Muscle of leg (tissue), 16 donors: ENCODE measurements at places on chromosomes 11 and 22. TPM values are rescaled to one million over a fixed set of nuclear protein-coding genes. Genes with fewer than 3 reads are reported as not detected.

LRRC4C gene
- 2.3 TPM for total RNA-seq

IGLL1 gene
- 0.13 TPM for total RNA-seq

MPPED1 gene
- 0.89 TPM for total RNA-seq

DNA sequence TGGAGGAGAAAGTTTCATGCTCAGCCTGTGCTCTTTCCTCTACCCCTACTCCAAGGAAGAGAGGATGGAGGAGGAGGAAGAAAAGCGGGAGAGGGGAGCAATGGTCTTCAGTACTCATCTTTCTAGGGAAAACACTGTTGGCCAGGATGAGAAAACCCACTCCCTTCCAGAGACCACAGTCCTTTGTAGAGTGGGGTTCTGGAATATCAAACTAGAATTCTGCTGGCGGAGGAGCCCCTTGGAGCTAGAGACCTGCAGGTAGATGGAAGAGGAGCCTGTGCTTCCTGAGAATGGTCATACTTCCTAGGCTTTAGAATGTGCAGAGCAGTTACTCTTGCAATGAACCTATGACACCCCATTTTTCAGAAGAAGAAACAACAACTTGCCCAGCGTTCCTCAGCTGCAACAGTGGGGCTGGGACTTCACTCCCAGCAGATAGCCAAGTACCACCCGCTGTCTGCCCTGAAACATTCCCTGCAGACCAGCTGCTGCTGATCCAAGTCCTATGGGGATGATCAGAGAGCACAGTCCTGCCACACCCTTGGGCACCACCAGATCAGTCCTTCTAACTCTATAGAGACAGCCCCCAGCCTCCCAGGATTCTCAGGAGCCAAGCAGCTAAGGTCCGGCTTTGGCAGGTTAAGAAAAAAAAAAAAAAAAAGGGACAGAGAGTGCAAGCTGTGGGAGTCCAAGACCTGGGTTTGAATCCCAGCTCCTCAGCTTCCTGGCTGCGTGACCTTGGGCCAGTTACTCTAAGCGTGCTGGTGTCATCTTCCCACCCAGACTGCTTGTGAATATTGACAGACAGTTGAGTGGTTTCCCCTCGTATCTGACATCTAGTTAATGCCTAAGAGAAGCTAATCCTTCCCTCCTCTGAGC is 664 bp downstream of the PTGDR2 start:
- no peak overlapping the region for H3K27ac ChIP-seq
- peaks cover 12% of the 10 kb centered on the region for H3K4me1 ChIP-seq
- H3K27me3 ChIP-seq: no peaks in the 10 kb centered on the region
- H3K4me3 ChIP-seq: no peak overlapping the region
- no peak for DNase-seq

GRCh38 chr11:76683161-76684095 is 12.9 kb upstream of the LRRC32 start:
- peaks cover 6% of the 10 kb centered on the region for H3K27me3 ChIP-seq
- peaks cover 5% of the 10 kb centered on the region for H3K4me1 ChIP-seq
- no peaks in the 10 kb centered on the region for H3K36me3 ChIP-seq
- no peak overlapping the region for H3K4me3 ChIP-seq
- DNase-seq: no peak
- no peak overlapping the region for H3K27ac ChIP-seq

- peak overlapping the region; percentile 47 for H3K27ac ChIP-seq
- no peaks in the 10 kb centered on the region for H3K27me3 ChIP-seq
- DNase-seq: no peak
- no peak overlapping the region for H3K4me3 ChIP-seq
- H3K36me3 ChIP-seq: no peaks in the 10 kb centered on the region
Measured at GRCh38 chr11:68106165-68106940, 14.8 kb downstream of the CHKA start.

- no peaks in the 10 kb centered on the region for H3K36me3 ChIP-seq
- H3K4me1 ChIP-seq: no peaks in the 10 kb centered on the region
- H3K27ac ChIP-seq: no peak overlapping the region
- no peaks in the 10 kb centered on the region for H3K27me3 ChIP-seq
Measured at GRCh38 chr11:110724358-110724757, 12.1 kb upstream of the ARHGAP20 start.

DNA sequence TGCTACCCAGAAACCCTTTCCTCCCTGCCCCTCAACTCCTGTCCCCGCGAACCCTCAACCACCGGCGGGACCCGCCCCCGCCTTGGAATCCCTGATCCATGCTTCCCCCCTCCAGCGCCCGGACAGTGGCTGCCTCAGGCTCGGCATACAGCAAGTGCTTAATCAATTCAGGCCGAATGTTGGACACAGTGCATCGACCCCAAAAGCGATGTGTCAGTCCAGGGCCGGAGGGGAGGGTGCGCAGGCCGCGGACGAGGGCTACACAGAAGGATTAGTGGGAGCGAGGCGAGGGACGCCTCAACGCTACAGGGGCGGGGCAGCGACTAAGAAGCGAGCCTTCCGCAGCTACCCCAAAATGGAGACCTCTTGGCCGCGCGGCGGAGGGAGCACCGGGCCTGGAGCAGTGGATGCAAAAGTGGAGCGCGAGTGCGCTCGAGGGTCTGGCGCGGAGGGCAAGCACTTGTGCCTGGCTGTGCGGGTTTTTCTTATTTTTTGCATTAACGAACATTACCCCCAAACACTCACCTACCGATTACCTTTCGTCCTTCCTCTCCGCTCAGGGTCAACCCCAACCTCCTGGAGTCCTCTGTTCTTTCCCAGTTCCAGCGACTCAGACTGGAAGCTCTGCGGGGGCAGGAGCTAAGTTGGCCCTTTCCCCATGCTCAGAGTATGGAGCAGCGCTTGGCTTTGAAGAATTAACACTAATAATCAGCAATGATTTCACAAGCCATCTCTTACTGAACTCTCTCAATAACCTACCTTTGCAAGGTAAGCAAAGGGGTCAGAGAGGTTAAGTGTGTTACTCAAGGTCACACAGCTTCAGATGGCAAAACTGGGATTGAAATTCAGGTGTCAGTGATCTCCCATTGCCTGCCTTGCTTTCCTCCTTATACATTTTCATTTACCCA is 30.0 kb upstream of the WNT11 start:
- peak; percentile 82 for DNase-seq
- peak overlapping the region; percentile 84 for H3K4me3 ChIP-seq
- no peaks in the 10 kb centered on the region for H3K36me3 ChIP-seq
- peaks cover 5% of the 10 kb centered on the region for H3K27me3 ChIP-seq

GRCh38 chr11:64649291-64649697 is 58.3 kb downstream of the SLC22A12 start:
- peak; percentile 69 for DNase-seq
- peaks cover 47% of the 10 kb centered on the region for H3K4me1 ChIP-seq
- H3K27me3 ChIP-seq: peaks cover 23% of the 10 kb centered on the region
- no peak overlapping the region for H3K27ac ChIP-seq
- H3K4me3 ChIP-seq: no peak overlapping the region
- no peaks in the 10 kb centered on the region for H3K36me3 ChIP-seq

DNA sequence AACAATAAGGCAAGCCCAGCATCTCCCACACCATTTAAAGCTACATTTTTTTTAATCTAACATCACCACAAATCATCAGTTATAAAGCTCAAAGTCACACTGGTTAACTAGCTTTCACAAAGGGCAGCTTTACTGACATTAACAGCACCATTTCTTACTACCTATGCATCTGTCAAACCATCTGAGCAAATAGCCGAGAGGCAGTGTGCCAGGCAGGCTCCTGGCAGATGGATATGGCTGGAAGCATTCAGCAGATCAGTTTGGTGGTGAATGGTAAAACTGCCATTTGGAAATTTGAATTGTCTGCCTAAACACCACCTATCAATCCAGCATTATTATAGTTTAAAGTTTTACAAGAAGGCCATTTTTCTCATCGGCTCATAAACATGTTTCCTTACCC is 131.2 kb downstream of the TTC28 start:
- H3K4me3 ChIP-seq: no peak overlapping the region
- H3K36me3 ChIP-seq: no peaks in the 10 kb centered on the region
- no peaks in the 10 kb centered on the region for H3K27me3 ChIP-seq
- no peak overlapping the region for H3K27ac ChIP-seq
- H3K4me1 ChIP-seq: no peaks in the 10 kb centered on the region
